ENCODE measurements at places on chromosomes 7 and 10. TPM values are rescaled to one million over a fixed set of nuclear protein-coding genes. Genes with fewer than 3 reads are reported as not detected.
A peak's percentile ranks its signal among the peaks of the same experiment; 100 is the strongest.

Gene SRI
- total RNA-seq, result 22.4 TPM

Gene IFT22
- total RNA-seq, result 34.1 TPM

- no peak for DNase-seq
- no peak overlapping the region for H3K27ac ChIP-seq
- H3K36me3 ChIP-seq, result no peaks in the 10 kb centered on the region
- no peaks in the 10 kb centered on the region for H3K4me1 ChIP-seq
- no peaks in the 10 kb centered on the region for H3K27me3 ChIP-seq
These were observed 373.6 kb downstream of the BBS9 start for GRCh38 chr7:33503014-33503413.

- no peak overlapping the region for H3K4me3 ChIP-seq
- H3K4me1 ChIP-seq, result no peaks in the 10 kb centered on the region
- no peaks in the 10 kb centered on the region for H3K27me3 ChIP-seq
These were observed 86.7 kb downstream of the PDGFA start for GRCh38 chr7:432933-433332.

Gene AEBP1
- 395 TPM for total RNA-seq

Gene PTF1A
- total RNA-seq, result not detected

Gene FGFR2
- 157 TPM for total RNA-seq

DNA sequence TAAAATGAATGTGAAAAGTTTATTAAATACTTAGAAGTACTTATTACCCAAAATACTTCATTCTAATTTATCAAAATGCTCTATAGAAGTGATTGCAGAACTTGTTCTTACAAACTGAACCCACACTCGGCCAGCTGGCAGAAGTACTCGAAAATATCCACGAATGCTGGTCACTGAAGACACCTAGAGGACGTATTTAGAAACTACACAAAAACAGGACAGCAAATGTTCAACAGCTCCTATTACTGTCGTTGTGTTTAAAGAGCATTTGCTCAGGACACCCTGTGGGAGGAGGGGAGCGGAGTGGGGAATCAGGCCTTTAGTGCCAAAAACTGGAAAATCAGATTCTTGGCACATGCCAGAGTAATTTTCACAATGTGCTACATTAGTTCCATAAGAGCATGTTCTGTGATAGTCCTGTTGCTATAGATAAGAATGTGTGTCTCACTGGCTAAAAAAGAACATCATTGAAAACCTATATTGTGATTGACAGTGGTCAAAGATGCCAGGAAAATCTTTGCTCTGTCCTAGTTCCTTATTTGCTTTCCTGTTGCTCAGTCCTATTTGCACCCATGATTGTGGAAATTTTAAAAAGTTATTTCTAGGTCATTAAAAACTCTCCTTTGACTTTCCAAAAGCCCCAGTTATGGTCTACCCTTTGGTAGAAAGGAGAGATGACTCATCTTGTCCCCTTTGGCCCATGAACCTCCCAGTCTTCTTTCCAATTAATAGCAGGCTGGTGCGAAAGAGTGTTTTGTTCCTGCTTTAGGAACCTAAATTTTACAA, 49.0 kb upstream of the NRBF2 start:
- H3K4me3 ChIP-seq, result no peak overlapping the region
- H3K36me3 ChIP-seq, result no peaks in the 10 kb centered on the region
- no peaks in the 10 kb centered on the region for H3K4me1 ChIP-seq
- peak; percentile 67 for DNase-seq
- peak overlapping the region; percentile 45 for H3K27ac ChIP-seq
- no peaks in the 10 kb centered on the region for H3K27me3 ChIP-seq

DNA sequence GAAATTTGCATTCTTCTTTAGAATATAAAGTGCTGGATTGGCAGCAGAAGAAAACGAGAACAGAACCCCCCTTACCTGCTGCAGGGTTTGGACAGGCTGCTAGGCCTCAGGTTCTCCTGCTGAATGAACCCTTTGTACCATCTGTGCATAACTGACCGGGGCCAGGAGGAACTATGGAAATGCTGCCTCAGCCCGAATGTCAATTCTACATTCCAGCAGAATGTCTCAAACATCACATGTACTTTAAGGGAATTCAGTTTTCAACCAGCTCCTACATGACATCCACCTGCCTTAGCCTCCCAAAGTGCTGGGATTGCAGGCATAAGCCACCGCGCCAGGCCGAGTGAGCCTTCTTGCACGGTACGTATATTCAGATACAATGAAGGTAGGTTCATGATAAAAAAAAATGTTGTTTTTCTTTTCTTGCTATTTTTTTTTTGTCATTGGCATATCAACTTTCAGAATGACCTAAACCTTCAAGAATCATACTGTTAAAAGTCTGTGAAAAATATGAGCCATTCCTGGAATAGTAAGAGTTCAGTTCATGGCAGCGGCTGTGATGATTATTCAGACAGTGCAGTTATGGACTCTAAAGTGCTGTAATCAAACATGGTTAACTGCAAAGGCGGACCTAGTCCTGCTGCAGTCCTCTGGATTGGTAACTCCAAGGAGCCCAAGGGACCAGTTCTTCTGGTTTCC, 84.4 kb upstream of the TNS3 start:
- no peak overlapping the region for H3K4me3 ChIP-seq
- H3K27ac ChIP-seq, result no peak overlapping the region
- H3K36me3 ChIP-seq, result no peaks in the 10 kb centered on the region
- H3K27me3 ChIP-seq, result no peaks in the 10 kb centered on the region

- no peaks in the 10 kb centered on the region for H3K27me3 ChIP-seq
- no peaks in the 10 kb centered on the region for H3K36me3 ChIP-seq
- no peak overlapping the region for H3K27ac ChIP-seq
- H3K4me3 ChIP-seq, result no peak overlapping the region
These were observed 25.0 kb downstream of the ZNF365 start for GRCh38 chr10:62399211-62399610.

GRCh38 chr7:41104631-41105030, 598.3 kb downstream of the INHBA start:
- no peaks in the 10 kb centered on the region for H3K4me1 ChIP-seq
- no peaks in the 10 kb centered on the region for H3K27me3 ChIP-seq
- no peaks in the 10 kb centered on the region for H3K36me3 ChIP-seq
- H3K4me3 ChIP-seq, result no peak overlapping the region

DNA sequence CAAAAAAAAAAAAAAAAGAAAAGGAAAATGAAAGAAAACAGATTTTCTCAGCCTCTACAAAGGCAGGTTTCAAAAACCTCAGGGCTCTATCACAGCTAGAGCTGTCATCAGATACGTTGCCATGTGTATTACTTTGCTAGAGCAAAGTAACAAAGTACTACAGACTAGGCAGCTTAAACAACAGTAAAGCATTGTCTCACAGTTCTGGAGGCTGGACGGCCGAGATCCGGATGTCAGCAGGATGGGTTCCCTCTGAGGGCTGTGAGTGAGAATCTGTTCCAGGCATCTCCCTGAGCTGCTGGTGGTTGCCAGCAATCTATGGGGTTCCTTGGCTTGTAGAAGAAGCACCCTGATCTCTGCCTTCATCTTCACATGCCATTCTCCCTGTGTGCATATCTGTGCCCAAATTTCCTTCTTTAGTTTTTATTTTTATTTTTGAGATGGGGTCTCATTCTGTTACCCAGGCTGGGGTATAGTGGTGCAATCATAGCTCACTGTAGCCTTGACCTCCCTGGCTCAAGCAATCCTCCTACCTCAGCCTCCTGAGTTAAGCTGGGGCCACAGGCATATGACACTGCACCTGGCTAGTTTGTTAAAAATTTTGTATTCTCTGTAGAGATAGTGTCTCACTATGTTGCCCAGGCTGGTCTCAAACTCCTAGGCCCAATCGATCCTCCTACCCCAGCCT, 48.9 kb upstream of the KDM7A start:
- DNase-seq, result no peak
- peaks cover 4% of the 10 kb centered on the region for H3K27me3 ChIP-seq
- H3K4me3 ChIP-seq, result no peak overlapping the region
- H3K27ac ChIP-seq, result no peak overlapping the region
- no peaks in the 10 kb centered on the region for H3K4me1 ChIP-seq

DNA sequence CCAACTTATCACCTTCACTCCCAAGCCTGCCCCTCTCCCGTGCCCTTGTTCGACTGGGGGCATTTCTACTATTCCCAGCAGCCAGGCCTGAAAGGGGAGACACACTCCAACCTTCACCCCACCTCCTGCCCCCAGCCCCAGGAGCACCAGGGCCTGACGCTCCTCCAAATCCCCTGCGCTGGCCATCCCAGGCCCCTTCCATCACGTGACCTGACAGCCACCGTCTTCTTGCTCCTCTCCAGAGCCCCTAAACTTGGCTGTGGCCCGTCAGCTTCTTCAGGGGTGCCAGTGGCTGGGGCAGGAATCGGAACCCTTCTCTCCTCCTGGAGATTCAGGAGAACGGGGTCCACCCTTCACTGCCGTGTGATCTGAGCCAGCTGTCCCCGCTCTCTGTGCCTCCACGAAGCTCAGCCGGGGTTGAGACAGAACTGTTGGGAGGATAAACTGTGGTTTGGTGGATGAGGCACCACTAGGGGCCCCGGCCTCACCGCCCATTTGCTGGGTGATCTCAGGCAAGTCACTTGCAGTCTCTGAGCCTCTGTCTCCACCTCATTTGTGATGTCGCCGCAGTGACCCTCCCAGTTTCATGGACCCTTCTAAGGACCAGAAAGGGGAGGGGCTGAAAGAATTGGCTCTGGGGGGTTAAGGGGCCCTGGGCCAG, 91.0 kb downstream of the MYL10 start:
- no peaks in the 10 kb centered on the region for H3K27me3 ChIP-seq
- no peak overlapping the region for H3K27ac ChIP-seq
- H3K4me3 ChIP-seq, result no peak overlapping the region

Gene COL28A1
- total RNA-seq, result 0.26 TPM

DNA sequence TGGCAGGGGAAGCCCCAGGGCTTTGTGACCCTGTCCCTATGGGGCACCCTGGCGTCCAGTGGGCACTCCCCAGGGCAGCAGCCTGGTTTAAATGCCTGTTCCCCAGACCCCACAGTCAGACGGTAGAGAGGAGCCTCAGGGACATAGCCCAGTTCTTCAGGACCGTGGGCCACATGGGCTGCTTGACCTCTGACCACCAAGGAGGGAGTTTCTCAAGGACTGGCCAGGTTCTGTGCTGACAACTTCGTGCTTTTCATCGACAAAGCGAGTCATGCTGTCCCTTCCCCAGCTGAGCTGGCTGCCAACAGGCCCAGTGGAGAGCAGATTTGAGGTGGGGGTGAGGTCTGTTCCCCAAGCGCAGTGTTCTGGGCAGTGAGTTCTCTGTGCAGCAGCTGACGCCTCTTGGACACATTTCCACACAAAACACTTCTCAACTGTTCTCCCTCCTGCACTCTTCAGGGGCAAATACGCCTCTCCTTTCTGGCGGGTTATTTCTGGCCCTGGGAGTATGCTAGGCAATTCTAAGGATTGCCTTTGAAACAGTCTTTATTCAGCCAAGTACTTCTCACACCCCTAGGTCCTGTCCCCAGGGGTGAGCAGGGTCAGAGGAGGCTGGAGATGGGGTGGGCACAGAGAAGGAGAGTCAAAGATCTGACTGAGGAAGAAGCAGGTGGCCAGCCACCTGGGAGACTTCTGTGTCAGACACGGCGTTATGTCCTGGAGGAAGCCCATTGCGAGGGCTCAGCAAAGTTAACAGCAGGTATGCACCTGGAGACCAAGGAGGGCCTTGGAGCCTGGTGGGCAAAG, 57.3 kb upstream of the CAMK2B start:
- no peaks in the 10 kb centered on the region for H3K36me3 ChIP-seq
- no peaks in the 10 kb centered on the region for H3K27me3 ChIP-seq
- no peak overlapping the region for H3K4me3 ChIP-seq

Gene FUOM
- 2.6 TPM for total RNA-seq

DNA sequence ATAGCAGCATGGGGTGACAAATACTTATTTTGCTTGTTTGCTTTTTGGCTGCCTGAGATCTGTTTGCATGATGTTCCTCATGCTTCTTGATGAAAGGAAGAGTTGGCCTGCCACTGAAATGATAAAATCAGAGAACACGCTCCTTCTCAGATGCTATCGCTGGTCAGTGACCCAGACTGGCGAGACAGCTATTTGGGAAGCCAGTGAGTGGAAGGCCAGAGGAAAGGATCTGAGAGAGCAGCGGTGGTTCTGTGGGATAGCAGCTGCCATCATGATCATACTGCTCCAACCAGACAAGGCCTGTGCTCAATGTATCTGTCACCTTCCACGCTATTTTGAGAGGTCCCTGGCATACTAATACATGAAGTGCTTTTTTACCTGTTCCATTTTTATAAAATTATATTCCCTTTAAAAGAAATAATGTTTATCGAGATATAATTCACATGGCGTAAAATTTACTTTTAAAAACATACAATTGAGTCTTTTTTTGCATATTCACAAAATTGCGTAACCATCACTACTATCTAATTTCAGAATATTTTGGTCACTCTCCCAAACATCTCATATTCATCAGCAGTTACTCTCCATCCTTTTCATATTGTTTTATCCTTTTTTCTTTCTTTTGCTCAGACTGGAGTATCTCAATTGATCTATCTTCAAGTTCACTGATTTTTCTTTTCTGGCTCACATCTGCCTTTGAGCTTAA, 695.1 kb downstream of the TNS3 start:
- no peak overlapping the region for H3K27ac ChIP-seq
- no peaks in the 10 kb centered on the region for H3K36me3 ChIP-seq
- no peak overlapping the region for H3K4me3 ChIP-seq
- H3K27me3 ChIP-seq, result no peaks in the 10 kb centered on the region
- no peak for DNase-seq

DNA sequence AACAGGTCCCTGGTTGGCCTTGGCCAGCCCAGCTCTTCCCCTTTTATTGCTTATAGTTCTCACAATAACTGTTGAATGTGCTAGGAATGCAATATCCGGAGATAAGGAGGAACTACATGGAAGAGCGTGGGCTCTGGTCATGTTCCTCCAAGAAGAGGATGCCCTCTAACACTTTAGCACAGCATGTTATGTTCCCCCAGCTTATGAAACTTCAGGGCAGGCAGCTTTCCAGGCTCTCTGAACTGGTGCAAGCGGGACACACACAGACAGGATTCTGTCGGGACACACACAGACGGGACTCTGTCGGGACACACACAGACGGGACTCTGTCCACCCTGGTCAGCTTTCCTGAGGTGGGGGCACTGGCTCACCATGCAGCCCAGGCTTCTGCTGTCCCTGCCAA, 141.6 kb downstream of the PKD1L1 start:
- peak overlapping the region; percentile 28 for H3K27ac ChIP-seq
- no peaks in the 10 kb centered on the region for H3K36me3 ChIP-seq
- H3K27me3 ChIP-seq, result no peaks in the 10 kb centered on the region
- no peak overlapping the region for H3K4me3 ChIP-seq
- peak; percentile 60 for DNase-seq

DNA sequence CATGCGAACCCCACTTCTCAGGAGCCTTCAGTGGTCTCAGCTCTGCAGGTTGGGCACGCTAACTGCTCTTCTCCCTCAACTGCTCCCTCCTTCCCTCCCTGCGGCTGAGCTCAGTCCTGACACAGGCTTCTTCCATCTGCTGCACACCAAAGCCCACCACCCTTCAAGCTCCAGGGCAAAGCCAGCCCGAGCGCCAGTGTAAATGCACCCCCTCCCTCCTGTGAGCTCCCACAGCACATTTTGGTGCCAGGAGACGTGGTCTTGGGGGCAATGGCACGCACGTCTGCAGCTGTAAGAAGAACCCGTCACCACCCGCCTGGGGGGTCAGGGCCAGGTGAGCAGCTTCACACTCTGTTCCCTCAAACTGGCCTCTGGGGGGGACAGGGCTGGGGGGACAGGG, 15.9 kb downstream of the VIPR2 start:
- no peak overlapping the region for H3K27ac ChIP-seq
- H3K4me3 ChIP-seq, result no peak overlapping the region
- H3K4me1 ChIP-seq, result no peaks in the 10 kb centered on the region
- no peaks in the 10 kb centered on the region for H3K27me3 ChIP-seq
- DNase-seq, result peak; percentile 10
- no peaks in the 10 kb centered on the region for H3K36me3 ChIP-seq

Measured in uterus (tissue), 4 donors.